Stimulated activated naive B cell treated with anti-CD40 and anti-IgM and Interleukin-4, amounts not matched to agents 10 μg/mL and 1 μg/mL and 100 μg/mL, for 72 hours (primary cell): ENCODE measurements at places on chromosomes 2 and 18.
A peak's percentile ranks its signal among the peaks of the same experiment; 100 is the strongest.

DNA sequence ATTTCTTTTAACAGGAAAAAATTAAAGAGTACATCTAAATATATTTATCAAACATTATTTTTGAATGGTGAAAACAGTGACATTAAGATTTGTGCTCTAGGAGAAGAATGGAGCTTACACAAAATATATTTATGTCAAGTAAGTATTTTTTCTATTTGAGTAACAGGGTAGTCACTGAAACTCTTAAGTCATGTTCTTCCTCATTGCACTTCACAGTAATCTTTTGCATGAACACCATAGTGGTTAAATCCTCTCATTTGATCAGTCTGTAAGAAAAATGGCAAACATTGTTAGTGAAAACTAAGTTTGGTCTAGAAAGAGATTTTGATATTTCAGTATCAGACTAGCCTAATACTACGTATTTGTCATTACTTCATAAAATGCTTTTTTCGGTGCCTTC lies 8.1 kb downstream of the GMCL1 start:
- DNase-seq: no peak

DNA sequence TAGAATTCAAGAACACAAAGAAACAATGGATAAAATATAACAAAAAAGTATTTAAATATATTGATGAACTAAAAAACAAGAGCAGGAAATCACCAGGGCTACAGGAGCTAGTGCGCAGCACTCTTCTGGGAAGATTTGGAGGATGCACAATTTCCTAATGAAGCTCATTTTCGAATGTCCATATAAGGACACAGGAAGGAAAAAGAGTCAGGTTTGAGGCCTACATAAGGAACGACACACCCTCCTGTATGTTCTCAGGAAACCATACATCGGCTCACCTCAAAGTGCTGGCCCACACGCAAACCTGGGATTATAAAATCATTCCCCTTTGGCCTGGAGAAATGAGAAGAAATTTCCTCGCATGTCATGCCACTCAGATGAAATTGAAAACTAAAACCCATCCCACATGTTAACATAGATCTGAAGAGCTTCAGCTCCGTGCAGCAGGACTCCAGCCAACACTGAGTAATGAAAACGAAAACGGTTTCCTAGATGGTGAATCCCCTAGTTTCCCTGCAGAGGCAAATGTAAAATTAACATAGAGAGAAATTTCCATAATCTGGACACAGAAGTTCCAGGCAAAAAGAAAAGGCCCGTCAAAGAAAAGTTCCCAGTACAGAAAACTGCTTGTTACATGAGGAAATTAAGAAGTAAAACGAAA lies 825.8 kb downstream of the SOCS6 start:
- no peak for DNase-seq

- no peak for DNase-seq
Observed at GRCh38 chr2:156319811-156320485, 12.6 kb downstream of the NR4A2 start.

DNA sequence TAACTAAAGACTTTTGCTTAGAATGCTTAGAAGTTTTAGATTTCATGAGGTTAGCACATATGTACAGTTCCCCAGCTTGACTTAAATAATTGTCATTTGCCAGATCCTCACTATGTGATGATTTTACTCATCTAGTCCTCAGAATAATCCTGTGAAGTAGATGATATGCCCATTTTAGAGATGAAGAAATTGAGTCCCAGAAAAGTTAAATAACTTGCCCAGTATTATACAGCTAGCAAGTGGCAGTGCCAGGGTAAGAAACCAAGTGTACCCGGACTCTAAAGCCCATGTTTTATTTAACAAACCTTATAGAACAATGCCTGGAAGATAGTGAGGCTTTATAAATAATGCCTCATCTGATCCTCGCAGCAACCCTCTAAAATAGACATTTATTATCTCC lies 28.3 kb downstream of the SPDYA start:
- DNase-seq: no peak

GRCh38 chr2:197158591-197159550 lies 151.7 kb downstream of the ANKRD44 start:
- no peak for DNase-seq

GRCh38 chr2:189580658-189581353 lies at the start of gene SLC40A1:
TSS of gene SLC40A1 (minus strand) at chr2:189580786. CDS start at chr2:189580460, 326 bp downstream.
- peak; percentile 23 for DNase-seq

- DNase-seq: no peak
Observed at GRCh38 chr18:45755934-45756333, 32.0 kb downstream of the SLC14A1 start.

DNA sequence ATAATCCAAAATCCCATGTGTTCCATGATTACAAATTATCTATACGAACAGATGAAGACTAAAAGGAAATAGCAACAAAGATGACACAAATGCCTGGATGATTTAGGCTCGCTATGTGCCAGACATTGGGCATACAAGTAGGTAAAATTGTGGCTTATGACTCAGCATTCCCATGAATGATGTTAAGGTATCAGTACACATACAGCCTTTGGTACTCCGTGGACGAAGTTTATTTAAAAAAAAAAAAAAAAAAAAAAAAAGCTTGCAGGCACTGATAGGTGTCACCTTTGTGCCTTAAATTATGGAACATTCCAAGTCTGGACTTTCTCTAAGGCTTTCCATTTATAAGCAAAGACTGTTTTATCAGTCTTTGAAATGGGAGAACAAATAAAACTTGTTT lies 2.7 kb downstream of the CHAC2 start:
- no peak for DNase-seq

DNA sequence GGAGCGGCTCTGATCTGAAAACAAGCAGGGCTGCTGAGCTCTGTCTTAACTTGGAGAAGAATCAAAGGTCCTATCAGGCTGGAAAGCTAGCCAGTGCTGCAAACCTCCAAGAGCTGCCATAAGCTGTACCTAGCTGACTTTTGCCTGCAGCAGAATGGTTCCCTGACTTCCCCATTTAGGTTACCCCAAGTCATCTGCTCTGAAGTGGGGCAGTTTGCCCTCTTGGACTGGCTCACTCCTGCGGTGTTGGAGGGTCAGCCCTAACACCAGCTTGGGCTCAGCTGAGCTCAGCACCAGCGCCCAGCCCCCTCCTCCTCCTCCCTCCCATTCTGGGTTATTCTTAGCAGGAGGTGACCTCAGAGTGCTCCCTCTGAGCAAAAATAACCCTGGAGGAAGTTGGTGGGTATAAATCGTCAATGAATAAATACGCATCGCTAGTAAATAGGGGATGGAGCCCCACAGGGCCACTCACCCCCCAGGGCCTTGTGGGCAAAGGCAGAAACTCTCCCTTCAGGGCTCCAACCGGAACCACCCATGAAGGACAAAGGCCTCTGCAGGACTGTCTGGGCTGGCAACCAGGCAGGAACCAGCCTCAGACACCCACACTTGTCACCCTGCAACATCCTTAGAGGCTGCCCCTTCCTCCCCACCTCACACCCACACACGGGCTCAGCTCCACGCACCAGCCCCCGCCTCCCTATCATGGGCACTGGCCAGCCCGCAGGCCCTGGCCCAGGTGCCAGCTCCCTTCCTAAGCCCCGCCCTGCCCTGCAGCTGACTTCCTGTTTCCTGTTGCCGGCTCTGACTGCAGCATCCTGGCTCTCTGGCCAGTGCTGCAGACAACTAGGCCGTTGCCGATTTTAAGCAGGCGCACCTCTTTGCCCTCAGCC lies 46.9 kb downstream of the DNMT3A start:
- DNase-seq: peak; percentile 78

- DNase-seq: no peak
Observed at GRCh38 chr2:186425576-186425975, 60.5 kb upstream of the ZC3H15 start.

GRCh38 chr18:57904535-57904934 lies 101.4 kb upstream of the ATP8B1 start:
- DNase-seq: no peak

DNA sequence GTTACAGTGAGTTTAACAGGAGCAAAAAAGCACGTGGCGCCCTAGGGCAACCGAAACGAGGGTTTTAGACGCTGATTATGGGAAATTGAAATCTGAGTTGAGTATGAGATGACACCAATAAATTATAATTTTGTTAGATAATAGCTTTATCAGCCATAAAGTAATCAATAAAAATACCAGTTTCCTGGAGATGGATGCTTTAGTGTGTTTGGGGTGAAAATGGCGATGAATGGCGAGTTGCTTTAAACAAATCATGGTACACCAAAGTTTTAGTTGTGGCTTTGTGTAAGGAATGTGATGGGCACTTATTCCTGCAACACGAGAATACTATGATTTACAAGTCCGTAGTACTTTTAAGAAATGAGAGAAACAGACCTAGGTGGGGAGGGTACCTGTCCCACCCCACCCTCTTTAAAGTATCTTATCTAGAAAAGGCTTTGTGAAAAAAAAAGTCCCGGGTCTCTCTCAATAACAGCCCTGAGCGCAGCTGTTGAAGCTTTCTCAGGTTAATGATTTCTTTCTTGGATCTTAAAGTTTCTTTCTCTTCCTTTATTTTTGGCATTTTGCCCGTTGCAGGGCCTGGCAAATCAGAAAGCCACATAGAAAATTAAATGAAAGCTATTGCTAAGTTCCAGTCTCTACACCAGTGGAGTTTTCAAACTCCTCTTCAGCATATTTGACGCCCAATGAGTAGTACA lies 1.5 kb upstream of the RRM2 start:
- DNase-seq: no peak

DNA sequence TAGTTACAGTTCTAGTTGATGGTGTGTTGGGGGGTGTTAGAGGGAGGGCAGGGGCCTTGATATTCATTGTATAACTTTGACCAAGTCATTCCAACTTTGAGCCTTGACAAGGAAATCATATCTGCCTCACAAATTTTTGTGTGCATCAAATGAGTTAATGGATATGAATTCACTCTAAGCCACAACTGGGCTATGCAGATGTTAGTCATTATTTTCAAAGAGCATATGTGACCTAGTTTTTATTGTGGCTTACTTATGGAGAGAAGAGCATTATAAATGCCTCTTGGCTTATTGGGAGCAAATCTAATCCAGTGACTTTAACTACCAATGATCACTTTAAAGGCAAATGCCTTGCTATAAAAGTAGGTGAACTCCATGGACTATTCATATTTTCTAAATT lies 250.2 kb downstream of the LPIN1 start:
- DNase-seq: no peak

DNA sequence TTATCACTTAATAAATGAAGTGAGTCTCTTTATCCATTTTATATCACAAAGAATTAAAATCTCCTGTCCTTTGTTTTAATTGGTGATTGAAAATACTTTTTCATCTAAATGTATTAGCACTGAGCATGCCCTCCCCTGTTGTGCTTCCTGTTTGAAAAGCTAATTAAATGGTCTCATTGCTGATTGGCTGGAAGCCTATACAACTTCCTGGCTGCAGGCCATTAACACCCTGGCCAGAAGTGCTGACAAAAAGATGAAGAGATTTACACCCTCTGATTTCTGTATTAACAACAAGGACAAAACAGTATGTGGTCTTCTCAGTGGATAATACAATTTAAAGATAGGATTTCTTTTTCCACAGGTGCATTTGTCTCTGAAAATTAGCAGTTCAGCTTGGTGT lies 548.0 kb downstream of the DCC start:
- DNase-seq: no peak

GRCh38 chr2:111897924-111898702 lies at the start of gene MERTK:
TSS of gene MERTK (plus strand) at chr2:111898607. CDS start at chr2:111898736, 129 bp downstream.
- peak; percentile 37 for DNase-seq

GRCh38 chr2:223113161-223113560 lies 61.2 kb downstream of the KCNE4 start:
- DNase-seq: no peak

DNA sequence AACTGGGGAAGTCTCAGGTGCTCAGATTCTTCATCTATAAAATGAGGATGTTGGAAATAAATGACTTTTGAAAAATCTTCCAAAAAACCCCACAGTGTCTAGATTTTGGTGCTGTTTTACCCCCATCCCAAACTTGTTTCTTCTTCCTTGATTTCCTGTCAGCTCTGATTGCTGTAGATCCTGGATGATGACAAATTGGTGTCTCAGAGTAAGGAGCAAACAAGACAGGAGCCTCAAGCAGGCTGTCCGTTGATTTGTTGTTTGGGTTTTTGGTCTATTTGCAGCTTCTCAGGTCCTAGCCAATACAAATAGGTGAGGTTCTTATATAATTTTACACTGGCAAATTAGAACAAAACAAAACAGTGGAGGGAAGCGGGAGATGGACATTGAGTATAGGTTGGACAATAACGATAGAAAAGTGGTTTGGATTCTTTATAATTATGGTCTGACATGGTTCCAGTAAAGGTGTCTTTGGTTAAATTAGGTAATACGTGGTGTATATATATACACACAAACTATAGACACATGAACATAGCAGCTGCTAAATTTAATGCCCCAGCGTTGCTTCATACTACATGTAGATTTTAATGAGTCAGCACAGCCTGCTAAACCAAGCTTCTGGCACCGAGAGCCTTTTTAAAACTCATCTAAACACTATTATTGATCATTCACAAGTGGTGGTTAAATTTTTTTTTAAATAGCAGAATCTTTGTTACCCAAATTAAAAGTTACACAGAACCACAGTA lies 142.5 kb downstream of the FMNL2 start:
- no peak for DNase-seq

DNA sequence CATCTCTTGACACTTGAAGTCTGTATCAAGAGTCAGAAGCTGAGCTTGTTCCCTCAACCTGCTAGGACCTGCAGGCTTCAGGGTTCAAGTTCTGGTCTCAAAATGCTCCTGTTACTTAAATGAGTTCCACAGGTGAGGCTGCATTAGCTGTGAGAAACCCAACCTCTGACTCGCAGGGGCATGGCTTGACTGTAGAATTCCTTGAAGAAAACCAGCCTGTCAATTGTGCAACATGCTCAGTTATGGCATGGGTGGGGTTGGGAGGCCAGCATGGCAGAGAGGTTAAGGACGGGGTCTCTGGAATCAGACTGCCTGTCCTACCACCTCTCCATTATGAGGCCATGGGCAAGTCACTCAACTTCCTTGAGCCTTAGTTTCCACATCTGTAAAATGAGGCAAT lies 235.8 kb downstream of the EN1 start:
- no peak for DNase-seq
